ENCODE measurements at places on chromosomes 6 and 20.

DNA sequence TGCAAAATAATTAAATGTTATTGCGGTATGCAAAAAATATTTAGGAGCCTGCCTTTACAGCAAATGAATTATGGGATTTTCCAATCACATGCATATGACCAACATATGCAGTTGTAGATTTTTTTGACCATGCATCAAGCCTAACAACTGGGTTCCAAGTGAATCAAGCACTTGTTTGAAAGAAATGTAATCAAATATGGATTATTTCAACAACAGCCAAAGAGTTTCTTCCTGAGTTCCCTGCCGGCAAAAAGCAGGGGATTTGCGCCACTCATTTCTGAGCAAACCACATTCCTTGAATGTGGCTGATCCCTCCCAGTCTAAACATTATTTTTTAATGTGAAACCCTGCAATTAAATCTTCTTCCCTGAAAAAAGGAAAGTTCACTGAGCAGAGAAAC is 100.1 kb upstream of the ADTRP start:
- DNase-seq: no peak

DNA sequence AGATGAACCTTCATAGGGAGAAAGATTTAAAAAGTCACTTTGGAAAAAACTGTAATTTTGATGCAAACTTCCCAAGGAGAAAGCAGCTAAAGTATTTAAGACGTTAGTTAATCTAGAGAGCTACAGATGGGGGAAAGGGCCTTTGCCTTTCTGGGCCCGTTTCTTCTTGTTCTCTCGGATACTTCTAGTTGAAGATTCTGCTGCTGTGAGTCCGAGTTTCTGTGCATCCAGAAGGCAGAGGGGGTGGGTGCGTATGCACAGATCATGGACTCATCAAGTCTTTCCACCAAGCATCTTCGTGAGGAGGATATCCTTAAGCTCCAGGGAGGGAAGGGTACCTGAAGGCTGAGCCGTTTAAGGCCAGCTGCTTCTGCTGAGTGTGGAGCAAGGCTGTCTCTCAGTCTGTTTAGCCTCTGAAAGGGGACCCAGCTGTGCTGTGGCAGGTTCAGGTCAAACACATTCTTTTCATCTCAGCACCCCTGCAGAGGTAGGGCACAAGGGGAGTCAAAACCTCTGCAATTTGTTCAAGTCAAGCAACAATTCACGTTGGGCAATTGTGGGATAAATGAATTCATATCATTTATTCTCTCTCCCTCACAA is 4.3 kb downstream of the LAMP5 start:
- DNase-seq: no peak

DNA sequence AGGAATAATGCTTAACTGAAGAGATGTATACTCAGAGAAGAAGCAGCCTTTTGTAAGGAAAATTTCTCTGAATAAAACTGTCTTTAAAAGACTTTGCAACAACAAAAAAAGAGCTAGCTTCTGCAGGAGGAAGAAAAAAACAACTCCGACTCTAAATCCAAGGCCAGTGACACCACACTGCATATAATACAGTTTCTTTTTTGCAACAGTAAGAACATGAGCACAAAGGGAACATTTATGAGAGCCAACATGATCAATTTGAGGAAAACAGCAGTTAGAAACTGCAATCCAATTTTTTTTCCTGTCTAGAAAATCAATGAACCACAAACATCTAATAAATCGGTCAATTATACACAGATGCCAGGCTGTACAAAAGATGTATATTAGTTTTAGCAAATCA is 42.9 kb upstream of the UST start:
- DNase-seq: no peak

- DNase-seq: no peak
Measured at GRCh38 chr20:55446301-55446700, 559.0 kb downstream of the CBLN4 start.

- DNase-seq: no peak
Measured at GRCh38 chr6:168691774-168692173, 250.8 kb downstream of the SMOC2 start.

GRCh38 chr20:38997622-38998021 is 35.5 kb downstream of the DHX35 start:
- DNase-seq: no peak

DNA sequence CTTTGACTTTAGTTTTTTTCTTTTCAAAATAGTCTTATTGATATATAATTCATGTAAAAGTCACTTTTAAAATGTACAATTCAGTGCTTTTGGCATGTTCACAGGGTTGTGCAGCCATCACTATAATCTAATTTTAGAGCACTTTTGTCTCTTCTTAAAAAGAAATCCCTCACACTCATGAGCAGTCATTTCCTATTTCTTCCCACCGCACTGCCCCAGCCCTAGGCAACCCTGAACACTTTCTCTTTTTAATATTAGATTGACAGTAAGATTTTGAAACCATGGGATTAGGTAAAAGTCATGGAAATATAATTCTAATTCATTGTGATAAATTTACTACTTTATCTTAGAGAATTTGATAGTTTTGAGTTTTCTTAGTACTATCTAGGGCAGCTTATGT is 309.4 kb downstream of the UTRN start:
- no peak for DNase-seq

DNA sequence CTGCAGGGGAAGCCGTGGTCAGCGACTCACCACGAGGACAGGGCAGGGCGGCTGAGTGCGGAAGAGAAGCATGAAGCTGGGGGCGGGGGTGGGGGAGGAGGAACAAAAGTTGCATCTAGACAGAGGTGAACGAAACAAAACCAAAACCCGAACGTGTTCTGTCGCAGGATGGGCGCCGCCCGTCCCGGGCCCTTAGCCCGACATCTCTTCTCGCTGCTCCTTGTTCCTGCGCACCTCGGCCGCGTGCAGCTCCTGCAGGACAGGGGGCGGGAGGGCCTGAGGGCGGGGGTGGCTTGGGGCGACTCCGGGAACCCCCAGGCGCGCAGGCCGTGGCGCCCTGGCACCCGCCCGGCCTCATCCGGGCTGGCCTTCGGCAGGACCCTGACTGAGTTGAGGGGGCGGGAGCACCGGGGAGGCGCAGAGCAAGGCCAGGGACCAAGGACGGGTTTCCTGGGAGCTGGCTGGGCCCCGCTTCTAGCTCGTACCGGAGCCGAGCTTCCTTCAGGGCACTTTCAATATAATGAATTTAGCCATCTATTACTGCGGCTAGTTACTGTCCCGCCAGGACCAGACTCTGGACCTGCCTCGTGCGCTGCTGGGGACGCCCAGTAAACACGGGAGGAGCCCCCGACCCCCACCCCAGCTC is 12.0 kb downstream of the STMN3 start:
- DNase-seq: no peak

DNA sequence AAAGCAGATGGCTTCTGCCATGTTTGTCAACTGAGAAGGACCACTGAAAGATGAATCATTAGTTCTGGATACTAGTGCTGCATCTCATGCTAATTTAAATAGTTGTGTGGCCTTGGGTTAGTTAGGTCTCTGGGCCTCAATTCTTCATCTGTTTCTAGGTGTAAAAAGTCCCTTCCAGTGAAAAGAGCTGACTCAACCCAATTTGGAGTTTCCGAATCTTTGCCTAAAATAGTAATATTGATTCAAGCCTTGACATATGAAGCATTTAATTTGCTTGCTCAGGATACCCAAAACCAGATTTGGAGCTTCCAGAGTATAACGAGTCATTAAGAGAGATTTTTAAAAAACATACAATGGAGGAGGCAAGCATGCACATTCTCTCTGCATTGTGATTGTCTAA is 163.9 kb downstream of the LMBRD1 start:
- DNase-seq: no peak

DNA sequence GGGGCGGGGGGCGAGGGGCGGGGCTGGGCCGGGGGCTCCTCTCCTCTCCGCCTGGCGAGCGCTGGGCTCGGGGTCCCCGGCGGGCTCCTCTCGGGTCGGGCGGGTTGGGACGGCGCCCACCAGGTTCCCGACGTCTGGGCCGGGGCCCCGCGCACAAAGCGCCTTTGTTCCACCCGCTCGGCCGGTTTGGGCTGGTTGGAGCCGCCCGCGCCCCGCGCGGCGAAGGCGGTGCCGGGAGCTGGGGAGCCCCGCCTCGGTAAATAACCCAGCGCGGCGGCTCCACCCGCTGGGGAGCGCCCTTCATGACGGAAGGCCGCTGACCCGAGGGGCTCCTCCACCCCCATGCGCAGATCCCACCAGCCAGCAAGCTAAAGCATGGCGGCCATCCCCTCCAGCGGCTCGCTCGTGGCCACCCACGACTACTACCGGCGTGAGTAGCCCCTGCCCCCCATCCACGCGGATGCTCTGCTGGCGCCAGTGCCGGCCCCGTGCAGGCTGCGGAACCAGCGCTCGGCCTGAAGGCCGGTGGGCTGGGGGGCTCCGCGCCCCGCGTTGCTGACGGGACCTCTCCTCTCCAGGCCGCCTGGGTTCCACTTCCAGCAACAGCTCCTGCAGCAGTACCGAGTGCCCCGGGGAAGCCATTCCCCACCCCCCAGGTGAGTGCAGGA is 503 bp downstream of the PPDPF start:
- peak; percentile 65 for DNase-seq

DNA sequence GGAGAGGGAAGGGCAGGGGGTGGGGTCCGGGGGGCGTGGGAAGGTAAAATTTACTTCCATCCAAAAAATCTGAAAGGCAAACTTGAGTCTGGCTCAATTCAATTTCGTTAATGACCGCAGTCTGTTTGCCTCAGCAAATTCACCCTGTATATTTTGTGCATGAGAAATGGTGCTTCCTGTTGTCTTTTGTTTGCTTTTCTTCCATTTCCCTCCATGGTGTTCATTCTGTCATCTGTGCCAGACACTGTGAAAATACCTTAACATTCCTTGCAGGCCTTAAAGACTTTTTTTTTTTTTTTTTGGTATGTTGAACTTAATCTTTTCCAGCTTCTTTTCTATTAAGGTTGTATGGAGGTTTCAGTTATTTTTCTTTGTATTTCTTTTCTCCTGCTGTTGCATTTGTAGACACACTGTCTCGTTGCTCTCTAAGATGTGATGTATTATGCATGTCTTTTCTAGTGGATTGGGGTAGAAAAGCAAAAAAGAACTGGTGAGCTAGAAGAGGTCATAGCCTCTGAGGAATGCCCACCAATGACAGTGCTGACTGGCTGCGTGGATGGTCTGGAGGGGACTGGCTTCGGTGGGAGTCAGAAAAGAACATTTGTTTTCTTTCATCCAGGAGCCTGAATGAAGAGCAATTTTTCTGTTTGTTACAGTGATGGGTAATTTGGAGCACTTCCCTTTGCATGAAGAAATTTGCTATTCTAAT is 585.0 kb upstream of the MAP3K7 start:
- DNase-seq: no peak

DNA sequence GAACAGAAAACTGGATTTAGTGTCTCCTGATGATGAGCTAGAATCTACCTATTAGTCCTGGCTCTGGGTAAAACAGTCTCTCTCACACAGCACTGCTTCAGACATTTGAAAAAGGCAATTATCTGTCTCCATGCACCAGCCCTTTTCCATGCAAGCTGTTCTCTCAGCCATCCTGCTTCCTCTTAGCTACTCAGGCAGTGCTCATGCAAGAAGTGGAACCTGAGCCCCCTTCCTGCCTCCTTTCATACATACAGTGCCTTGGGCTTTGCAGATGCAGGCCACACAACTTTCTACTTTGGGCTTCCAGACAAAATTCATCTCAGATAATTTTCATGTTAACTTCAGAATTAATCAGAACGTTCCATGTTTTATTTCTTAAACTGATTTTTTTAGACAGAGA is 151.3 kb downstream of the RALGAPA2 start:
- no peak for DNase-seq

DNA sequence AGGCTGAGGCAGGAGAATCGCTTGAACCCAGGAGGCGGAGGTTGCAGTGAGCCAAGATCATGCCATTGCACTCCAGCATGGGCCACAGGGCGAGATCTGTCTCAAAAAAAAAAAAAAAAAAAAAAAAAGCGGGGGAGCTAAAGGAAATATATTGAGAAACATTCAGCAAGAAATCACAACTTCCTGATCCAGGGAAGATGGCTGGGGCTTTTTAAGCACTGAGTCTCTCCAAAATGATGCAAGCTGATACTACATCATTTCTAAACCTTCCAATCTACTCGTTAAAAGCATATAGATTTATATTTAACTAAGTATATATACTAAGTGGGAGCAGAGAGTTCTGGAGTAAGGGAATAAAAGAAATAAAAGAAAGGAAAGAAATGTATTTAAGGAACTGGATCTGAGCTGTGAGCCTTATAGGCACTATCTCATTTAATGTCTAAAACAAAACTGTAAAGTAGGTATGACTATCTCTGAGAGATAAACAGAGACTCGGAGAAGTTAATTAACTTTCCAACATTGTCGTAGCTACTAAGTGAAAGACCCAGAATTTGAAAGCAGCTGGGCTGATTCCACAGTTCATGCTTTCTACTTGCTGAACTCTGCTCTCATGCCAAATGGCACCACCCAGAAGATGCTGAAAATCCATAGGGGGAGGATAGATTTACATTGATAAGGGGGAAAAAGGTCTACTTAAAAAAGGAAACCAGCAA is 215.0 kb upstream of the MARCKS start:
- no peak for DNase-seq

- no peak for DNase-seq
Measured at GRCh38 chr6:151069641-151070040, 170.1 kb upstream of the AKAP12 start.

- no peak for DNase-seq
Measured at GRCh38 chr6:150579611-150580010, 20.1 kb upstream of the PLEKHG1 start.

DNA sequence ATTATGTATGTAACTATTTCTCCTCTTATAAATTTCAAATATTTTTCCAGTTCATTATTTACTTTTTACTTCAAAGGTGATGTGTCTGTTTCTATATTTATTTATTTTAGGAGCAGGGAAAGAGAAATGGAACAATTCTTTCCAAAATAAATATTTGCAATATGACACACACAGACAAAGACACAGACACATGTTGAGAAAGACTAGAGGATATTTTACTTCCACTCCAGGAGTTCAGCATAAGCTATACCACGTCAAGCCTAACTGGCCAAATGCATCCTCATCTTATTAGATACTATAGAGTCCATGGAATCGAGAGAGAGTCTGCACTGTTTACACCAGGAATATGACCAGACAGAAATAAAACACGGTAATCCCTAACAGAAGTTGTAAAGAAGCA is 13.3 kb downstream of the RALGAPA2 start:
- no peak for DNase-seq

GRCh38 chr6:122400121-122400450 is 634 bp downstream of the HSF2 start:
- peak; percentile 40 for DNase-seq

GRCh38 chr20:21518292-21518991 is 4.6 kb upstream of the NKX2-2 start:
- DNase-seq: no peak

- no peak for DNase-seq
Measured at GRCh38 chr6:104888066-104888465, 28.3 kb upstream of the HACE1 start.

DNA sequence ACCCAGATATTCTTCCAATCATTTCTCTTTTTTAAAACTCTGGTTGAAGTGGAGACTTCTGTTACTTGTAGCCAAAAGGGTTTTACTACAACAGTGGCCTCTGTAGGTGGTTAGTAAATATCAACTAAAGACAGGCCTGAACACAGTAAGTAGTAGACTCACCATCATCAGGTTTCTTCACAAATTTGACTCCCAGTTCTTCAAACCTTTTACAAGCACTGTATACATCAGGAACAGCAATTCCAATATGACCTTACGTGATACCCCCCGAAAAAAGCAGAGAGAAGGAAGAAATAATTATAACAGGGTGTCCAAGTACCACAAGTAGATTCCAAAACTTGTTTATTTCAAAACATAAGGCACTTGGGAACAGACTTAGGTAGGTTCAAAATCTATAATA is 21.1 kb downstream of the GLO1 start:
- no peak for DNase-seq

Measured in hematopoietic multipotent progenitor cell treated with erythropoietin and hydrocortisone succinate and interleukin-3 and kit ligand, for 17 days (in vitro differentiated cells).